CD4-positive, CD25-positive, alpha-beta regulatory T cell (primary cell): ENCODE measurements at places on chromosomes 16 and 17. TPM values are rescaled to one million over a fixed set of nuclear protein-coding genes. Genes with fewer than 3 reads are reported as not detected.

- H3K4me3 ChIP-seq: no peak overlapping the region
- H3K36me3 ChIP-seq: peaks cover 69% of the 10 kb centered on the region
- no peak for DNase-seq
- peak overlapping the region; percentile 51 for H3K27ac ChIP-seq
- no peaks in the 10 kb centered on the region for H3K27me3 ChIP-seq
These were observed 47.3 kb upstream of the CPNE2 start for GRCh38 chr16:57044931-57045693.

GRCh38 chr16:71255721-71256120, 25.2 kb upstream of the HYDIN start:
- no peak overlapping the region for H3K27ac ChIP-seq
- DNase-seq: no peak
- H3K36me3 ChIP-seq: no peaks in the 10 kb centered on the region
- no peak overlapping the region for H3K4me3 ChIP-seq

PRKCB gene
- 83.1 TPM for total RNA-seq

DNA sequence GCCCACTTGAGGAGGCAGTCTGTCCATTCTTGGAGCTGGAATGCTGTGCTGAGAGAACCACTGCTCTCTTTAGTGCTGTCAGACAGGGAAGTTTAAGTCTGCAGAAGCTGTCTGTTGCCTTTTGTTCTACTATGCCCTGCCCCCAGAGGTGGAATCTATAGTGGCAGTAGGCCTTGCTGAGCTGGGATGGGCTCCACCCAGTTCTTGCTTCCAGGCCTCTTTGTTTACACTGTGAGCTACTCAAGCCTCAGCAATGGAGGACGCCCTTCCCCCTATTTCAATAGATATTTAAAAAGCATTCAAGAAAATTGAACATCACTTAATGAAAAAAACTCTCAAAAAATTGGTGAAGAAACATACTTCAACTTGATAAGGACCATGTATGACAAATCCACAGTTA, 313.5 kb downstream of the PHKB start:
- no peaks in the 10 kb centered on the region for H3K27me3 ChIP-seq
- H3K27ac ChIP-seq: no peak overlapping the region
- no peak for DNase-seq
- no peaks in the 10 kb centered on the region for H3K36me3 ChIP-seq
- no peak overlapping the region for H3K4me3 ChIP-seq

NPIPA3 gene
- 0.86 TPM for total RNA-seq

- H3K27ac ChIP-seq: no peak overlapping the region
- no peaks in the 10 kb centered on the region for H3K36me3 ChIP-seq
- H3K4me1 ChIP-seq: no peaks in the 10 kb centered on the region
- DNase-seq: no peak
These were observed 36.3 kb upstream of the C1QL1 start for GRCh38 chr17:45004388-45004787.

- no peaks in the 10 kb centered on the region for H3K36me3 ChIP-seq
- H3K4me1 ChIP-seq: peaks cover 19% of the 10 kb centered on the region
- DNase-seq: no peak
These were observed 70.5 kb downstream of the KPNA2 start for GRCh38 chr17:68106085-68106484.

RSL1D1 gene
- total RNA-seq: 145 TPM

DNA sequence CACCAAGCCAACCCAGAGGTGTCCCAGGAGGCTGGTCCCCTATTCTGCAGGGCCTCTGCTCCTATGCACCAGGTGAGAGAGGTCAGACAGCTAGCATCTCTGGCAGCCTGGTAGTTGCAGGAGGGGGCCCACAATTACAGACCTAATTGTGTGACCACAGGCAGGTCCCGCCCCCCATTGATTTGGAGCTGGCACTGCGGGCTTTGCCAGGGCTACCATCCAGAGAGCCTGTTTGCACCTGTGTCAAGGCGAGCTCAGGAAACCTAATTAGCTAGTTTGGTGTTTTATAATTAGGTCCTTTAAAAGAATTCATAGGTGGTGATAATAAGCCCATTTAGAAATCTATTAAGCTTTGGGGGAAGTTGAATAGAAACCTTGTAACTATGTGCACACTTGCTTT, 90.2 kb downstream of the MRM1 start:
- H3K27ac ChIP-seq: no peak overlapping the region
- no peak overlapping the region for H3K4me3 ChIP-seq
- no peaks in the 10 kb centered on the region for H3K4me1 ChIP-seq
- DNase-seq: no peak

ABI3 gene
- 6.5 TPM for total RNA-seq

DNA sequence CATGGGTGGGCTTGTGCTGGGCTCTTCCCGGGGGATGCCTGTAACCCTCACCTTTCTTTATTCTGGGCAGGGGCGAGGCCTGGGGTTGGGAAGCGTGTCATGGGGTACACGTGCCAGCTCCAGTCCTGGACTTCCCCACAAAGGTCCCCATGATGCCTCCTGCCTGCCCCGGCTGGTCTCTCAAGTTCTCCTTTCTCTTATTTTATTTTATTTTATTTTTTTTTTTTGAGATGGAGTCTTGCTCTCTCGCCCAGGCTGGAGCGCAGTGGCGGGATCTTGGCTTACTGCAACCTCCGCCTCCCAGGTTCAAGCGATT, 8.6 kb downstream of the ATP2A3 start:
- no peak overlapping the region for H3K4me3 ChIP-seq
- peaks cover 25% of the 10 kb centered on the region for H3K4me1 ChIP-seq
- H3K27me3 ChIP-seq: no peaks in the 10 kb centered on the region

TTYH2 gene
- total RNA-seq: 23.3 TPM

GRCh38 chr16:51134269-51134812, 16.7 kb downstream of the SALL1 start:
- H3K27me3 ChIP-seq: peaks cover 6% of the 10 kb centered on the region
- no peak for DNase-seq
- H3K4me3 ChIP-seq: no peak overlapping the region

GRCh38 chr16:3115561-3115960, 3.2 kb downstream of the ZNF205 start:
- no peak for DNase-seq
- H3K36me3 ChIP-seq: no peaks in the 10 kb centered on the region
- no peak overlapping the region for H3K4me3 ChIP-seq
- H3K4me1 ChIP-seq: no peaks in the 10 kb centered on the region
- H3K27me3 ChIP-seq: no peaks in the 10 kb centered on the region

DNA sequence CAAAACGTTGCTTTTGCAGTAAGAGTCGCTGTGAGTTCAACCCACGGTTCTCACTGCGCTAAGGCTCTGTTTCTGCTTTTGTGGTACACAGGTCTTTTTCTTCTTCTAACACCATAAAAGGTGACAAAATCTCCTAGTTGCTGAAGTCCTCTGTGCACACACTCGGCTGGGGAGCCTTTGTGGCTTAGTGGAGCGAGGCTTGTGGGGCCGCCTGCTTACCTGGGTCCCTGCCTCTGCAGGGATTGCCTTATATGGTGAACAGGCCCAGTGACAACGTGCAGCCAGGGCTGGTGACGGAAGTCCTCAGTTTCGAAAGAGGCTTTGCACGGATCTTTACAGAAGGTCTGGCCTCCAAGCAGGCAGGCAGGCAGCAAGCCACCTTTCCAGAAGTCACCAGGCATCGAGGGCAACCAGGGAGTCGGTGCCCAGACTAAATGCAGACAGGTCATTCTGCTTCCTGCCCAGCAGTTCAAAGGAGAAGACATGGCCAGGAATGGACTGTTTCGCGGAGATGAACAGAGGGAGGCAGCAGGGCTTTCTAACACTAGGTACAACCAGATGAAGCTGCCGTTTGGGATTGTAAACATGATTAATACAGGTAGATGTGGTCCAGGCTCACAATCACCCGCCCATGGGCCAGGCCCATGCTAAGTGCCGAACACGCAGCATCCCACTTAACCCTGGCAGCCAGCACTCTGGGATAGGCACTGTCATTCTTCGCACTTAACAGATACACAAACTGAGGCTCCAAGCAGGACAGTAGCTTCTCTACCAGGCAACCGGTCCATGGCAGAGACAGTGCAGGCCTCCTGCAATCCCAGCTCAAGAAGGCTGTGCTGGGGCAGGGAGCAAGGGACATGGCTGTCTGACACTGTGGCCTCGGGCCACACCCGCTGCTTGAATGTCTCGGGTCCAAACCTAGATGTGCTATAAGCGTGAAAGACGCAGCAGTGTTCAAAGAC, 10.7 kb upstream of the MEAK7 start:
- H3K27me3 ChIP-seq: no peaks in the 10 kb centered on the region
- H3K4me3 ChIP-seq: peak overlapping the region; percentile 55
- no peaks in the 10 kb centered on the region for H3K36me3 ChIP-seq
- peak; percentile 96 for DNase-seq

DNA sequence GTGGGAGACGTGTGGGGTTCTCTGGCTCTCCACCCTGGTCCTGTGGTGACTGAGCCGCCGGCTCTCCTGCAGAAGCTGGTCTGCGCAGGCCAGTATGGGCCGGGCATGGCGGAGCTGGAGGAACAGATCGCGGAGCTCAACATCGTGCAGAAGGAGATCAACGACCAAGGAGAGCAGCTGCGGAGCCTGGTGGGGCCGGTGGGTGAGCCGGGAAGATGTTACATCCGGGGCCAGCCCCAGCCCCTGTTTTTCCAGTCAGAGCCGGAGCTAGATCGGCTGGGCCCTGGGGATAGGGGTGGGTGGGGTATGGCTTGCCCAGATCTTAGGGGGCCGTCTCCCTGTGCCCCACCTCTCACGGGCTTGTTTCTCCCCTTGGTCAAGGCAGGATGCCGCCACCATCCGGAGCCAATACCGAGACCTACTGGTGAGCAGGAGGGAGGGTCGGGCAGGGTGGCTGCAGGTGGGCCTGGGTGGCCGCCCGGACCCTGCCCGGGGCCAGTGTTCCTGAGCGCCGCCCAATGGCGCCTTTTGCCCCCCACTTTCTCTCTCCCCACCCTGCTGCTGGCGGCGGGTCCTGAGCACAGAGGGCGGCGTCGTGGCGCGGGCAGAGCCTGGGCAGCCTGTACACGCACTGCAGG, 5.0 kb downstream of the EVPLL start:
- peaks cover 7% of the 10 kb centered on the region for H3K4me1 ChIP-seq
- H3K36me3 ChIP-seq: no peaks in the 10 kb centered on the region
- no peaks in the 10 kb centered on the region for H3K27me3 ChIP-seq
- H3K27ac ChIP-seq: no peak overlapping the region
- DNase-seq: no peak

CCDC78 gene
- 2.5 TPM for total RNA-seq

- DNase-seq: no peak
- H3K27ac ChIP-seq: no peak overlapping the region
- no peaks in the 10 kb centered on the region for H3K36me3 ChIP-seq
- H3K27me3 ChIP-seq: no peaks in the 10 kb centered on the region
- no peaks in the 10 kb centered on the region for H3K4me1 ChIP-seq
These were observed 43.6 kb upstream of the HAPSTR1 start for GRCh38 chr16:9047689-9048301.

QPRT gene
- total RNA-seq: 2.4 TPM
